ENCODE measurements at places on chromosomes 4 and X.

- peak; percentile 37 for DNase-seq
These were observed 577.4 kb upstream of the INTU start for GRCh38 chr4:127055357-127055756.

DNA sequence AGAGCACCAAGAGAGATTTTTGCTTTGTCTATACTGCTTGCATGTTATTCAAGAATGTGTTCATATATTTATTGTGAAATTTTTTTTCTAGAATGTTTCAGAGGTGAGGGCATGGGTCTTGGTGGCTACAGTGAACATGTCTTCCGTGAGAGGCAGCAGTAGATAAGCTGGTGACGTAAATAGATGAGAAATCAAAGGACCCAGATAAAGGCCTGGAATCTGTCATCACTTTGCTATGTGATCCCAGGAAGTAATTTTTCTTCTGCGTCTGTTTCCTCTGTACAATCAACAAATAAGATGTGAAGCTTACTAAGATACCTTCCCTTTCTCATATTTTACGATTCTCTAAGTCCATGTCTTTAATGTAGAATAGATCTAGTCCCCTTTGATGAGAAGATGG is 129.1 kb downstream of the COL4A6 start:
- DNase-seq, result peak; percentile 91

- DNase-seq, result no peak
These were observed 190.6 kb downstream of the FRAS1 start for GRCh38 chr4:78247536-78248285.

DNA sequence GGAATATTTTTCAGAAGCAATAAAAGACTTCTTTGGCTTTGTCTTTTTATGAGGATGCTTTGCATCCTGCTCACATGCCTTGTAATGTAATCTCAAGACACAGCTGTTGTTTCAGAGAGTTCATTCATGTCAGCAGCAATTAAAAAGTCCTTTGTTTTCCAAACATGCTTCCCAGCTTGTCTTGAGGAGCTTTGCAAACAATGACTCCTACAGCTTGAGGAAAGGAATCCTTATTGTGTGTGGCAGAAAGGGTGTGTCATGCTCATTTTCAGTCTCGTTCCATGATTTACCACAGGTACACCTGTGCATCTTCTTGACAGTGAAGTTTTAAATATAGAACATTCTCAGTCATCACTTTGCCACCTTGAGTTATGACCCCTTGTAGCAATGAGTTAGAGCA is 139.2 kb upstream of the AADAT start:
- no peak for DNase-seq

GRCh38 chrX:118976599-118977340 is 2.4 kb downstream of the LONRF3 start:
- no peak for DNase-seq

GRCh38 chrX:76850851-76851250 is 423.3 kb downstream of the MAGEE1 start:
- no peak for DNase-seq

DNA sequence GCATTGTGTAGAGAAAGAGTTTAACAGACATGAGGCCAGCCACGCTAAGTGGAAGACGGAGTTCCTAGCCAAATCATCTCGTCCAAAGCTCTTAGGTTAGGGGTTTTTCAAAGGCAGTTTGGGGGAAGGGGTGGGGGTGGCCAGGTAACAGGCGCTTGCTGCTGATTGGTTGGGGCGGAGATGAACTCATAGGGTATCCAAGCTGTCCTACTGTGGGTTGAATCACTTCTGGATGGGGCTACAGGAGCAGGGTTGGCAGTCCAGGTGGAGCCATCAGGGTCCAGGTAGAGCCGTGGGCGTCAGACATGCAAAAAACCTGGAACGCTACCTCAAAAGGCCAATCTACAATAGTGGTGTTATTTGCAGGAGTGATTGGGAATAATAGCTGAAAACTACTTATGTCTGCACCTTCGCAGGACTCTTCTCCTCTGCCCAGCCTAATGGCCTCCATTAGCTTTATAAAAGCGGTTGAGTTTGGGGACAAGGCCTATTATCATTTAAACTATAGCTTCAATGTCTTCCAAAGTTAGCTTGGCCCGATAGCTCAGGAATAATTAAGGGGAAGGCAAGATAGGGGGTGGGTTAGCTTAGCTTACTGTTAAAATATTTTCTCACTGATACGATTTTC is 579.6 kb downstream of the NLGN4X start:
- DNase-seq, result no peak

- DNase-seq, result peak; percentile 76
These were observed 169.4 kb upstream of the BANK1 start for GRCh38 chr4:101621120-101621519.

GRCh38 chrX:40093586-40093985 is 4.2 kb downstream of the BCOR start:
- no peak for DNase-seq

DNA sequence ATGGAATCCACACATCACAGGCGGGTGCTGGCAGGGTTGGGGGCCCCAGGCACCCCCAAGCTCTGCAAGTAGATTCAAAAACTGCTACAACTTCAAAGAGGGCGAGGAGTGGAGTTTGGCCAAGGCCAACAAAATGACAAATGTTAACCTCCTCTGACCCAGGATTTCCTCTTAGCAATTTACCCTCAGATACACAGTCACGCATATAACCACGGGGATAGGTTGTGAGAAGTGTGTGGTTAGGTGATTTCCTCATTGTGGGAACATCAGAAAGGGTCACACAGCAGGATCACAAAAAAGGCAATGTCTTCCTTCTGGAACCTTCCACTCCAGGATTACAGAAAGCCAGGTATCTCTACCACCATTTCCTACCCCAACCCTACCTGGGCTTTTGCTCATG is 62.4 kb downstream of the C4orf50 start:
- no peak for DNase-seq

GRCh38 chrX:99901091-99901490 is 509.0 kb downstream of the PCDH19 start:
- no peak for DNase-seq

DNA sequence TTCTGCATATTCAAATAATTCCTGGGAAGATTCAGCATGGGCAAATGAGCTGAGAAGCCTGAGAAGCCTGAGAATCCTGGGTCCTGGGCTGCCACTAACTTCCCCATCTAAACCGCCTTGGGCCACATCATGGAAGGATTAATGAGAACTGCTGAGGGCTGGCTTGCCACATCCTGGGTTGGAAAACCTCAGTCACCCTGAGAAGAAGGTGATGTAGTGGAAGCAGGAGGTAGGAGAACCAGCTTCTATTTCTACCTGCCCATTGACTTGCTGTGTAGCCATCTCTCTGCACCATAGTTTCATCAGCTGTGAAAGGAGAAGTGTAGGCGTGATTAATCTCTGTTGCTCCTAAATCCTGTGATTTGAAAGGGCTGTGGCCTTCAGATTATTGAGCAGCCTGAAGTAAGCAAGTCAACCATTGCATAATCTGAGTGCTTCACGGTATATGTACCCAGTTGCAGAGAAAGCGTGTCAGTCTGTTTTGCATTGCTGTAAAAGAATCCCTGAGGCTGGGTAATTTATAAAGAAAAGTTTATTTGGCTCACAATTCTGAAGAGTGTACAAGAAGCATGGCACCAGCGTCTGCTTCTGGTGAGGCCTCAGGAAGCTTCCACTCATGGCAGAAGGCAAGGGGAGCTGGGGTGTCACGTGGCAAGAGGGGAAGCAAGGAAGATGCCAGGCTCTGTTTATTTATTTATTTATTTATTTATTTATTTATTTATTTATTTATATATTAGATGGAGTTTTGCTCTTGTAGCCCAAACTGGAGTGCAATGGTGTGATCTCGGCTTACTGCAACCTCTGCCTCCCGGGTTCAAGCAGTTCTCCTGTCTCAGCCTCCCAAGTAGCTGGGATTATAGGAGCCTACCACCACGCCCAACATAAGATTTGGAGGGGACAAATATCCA is 140.9 kb upstream of the ATP6AP2 start:
- no peak for DNase-seq

DNA sequence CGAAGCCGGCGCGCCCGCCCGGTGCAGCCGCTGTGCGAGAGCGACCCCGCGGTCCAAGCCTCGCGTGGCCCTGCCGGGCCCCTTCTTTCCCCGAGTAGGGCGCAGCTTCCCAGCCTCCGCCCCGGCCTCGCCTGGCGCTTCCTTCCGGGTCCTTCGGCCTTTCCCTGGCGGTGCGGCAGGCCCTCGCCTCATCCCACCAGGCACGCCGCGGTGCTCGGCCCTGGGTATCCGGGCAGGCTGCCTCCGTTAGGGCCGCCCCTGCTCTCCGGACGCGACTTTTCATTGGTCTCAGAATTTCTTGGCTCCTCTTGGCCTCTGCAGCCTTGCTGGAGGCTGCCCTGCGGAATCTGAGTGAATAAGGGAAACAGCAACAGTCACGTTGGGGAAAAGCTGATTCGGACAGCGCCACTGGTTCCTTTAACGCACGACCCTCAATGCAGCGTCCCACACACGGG is 429 bp downstream of the UVSSA start:
- peak; percentile 93 for DNase-seq

DNA sequence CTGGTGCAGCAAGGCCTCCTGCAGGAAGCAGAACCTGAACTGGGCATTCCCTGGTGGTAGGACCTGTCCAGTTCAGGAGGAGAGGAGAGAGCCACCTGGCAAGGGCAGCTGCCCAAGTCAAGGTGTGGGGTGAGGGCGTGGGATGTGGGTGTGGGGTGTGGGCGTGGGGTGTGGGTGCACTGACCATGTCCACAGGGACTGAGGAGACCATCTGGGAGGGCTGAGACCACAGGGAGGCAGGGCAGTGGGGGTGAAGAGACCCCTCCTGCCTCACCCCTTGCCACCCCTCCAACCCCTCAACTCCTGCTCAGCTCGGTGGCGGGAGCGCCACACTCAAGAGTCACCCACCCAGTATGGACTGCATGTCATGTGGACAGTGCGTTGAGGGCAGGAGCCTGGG is 117.9 kb downstream of the CPZ start:
- no peak for DNase-seq

DNA sequence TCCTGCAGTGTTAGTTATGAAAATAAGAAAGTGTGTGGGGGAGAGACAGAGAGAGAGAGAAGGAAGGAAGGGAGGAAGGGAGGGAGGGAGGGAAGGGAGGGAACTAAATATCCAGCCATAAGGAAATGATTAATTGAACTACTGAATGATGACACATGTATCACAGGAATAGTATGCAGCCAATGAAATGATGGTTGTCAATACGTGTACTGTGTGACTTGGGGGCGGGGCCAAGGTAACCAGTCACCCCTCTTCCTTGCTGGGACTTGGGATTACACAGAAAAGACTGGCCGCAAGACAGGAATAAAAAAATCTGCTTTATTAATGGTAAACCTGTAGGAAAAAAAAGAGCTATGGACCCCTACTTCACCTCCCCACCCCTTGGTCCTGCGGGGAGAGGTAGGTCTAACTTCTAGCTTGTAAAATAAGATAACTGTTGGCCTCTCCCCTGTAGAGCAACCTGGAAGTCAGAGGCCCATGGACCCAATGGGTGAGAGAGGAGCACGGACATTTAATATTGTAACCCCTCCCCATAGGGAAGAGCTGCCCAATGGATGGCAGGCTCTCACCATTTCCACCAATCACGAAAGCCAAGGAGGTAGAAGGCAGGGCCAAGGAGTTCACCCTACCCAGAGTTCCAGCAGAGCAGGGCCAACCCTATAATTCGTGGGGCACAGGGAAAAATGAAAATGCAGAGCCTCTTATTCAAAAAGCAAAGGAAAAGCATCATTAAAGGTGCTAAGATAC is 7.4 kb downstream of the PPP2R2C start:
- no peak for DNase-seq

GRCh38 chr4:64713256-64713840 is 304.1 kb upstream of the TECRL start:
- peak; percentile 28 for DNase-seq

DNA sequence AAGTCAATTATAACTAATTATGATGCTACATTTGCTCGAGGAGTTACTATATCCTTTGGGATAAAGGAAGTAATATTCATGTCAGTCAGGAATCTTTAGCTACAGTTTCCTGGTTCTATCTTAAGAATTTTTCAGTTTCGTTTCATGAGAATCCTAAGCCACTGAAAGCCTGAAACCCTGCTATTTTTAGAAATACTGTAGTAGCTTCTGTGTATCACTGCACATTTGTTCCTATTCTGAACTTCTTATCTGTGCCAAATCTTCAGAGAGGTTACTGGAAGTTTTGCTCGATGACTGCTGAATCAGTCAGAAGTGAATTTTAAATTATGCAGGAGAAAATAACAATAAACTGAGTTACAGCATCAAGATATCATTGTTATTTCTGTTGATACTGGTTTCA is 249.2 kb downstream of the TENM3 start:
- DNase-seq, result peak; percentile 81

GRCh38 chr4:154472858-154473257 is 18.7 kb downstream of the DCHS2 start:
- DNase-seq, result no peak

- DNase-seq, result no peak
These were observed 15.9 kb downstream of the KLHL8 start for GRCh38 chr4:87204559-87204958.

DNA sequence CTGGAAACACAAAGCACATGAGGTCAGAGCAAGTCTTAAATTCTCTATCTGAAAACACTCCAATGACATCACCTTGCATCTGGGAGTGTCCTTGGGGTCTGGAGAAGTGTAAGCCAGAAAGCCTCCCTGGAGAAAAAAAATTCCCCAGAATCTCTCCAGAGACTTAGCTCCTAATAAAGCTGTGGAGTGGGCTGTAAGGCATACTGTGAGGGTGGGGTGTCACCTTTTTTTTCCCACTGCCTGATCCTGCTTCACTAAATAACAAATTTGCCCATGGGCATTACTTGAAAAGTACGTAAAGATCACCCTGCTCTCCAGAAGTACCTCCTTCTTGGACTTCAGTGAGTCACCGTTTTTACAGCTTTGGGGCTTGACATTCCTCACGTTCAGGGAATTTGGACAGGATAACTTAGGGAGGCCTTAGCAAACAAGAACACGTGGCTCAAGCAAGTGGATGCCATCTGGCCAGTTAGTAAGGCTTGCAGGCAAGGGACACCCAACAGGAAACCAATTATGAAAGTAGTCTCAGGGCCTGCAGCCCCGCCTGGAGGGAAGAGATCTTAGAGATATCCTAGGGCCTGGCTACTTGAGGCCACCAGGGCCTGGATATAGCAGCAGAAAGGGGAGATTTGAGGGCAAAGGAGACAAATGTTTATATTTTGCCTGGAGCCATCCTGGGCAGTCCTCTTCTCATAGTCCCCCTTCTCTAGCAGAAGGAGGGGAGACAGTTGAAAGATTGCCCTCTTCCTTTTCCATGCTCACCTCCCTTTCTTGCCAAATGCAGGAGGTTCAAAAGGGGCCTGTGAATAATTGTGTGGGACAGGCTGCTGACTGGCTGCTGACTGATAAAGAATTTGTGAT is 60.1 kb upstream of the PLAC1 start:
- DNase-seq, result peak; percentile 89

- DNase-seq, result no peak
These were observed 122.0 kb downstream of the CT47B1 start for GRCh38 chrX:120753413-120754251.
